ENCODE measurements at places on chromosomes 12 and 14.
A peak's percentile ranks its signal among the peaks of the same experiment; 100 is the strongest.

DNA sequence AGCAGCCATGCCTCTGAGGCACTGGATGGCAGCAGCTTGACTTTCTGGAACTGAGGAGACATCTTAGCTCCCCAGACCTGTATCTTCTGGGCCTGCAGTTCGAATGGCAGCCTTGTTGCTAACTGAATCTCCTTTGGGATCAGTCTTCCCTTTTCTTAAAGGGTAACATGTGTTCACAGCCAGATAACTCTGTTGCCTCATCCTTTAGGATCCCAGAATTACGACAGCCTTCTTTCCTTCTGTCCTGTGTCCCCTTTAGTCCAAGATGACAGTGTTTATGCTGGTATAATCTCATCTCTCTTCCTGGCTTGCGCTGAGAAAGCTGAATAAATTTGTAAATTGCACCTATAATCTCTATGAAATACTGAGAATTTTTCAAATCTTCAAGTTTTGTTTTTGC, 9.1 kb upstream of the ERC1 start:
- no peaks in the 10 kb centered on the region for H3K36me3 ChIP-seq
- no peak overlapping the region for H3K27ac ChIP-seq
- DNase-seq: no peak

GRCh38 chr12:27034607-27035293, 12.4 kb downstream of the MED21 start:
- H3K4me3 ChIP-seq: no peak overlapping the region
- H3K36me3 ChIP-seq: peaks cover 25% of the 10 kb centered on the region
- no peaks in the 10 kb centered on the region for H3K27me3 ChIP-seq
- H3K4me1 ChIP-seq: no peaks in the 10 kb centered on the region

- no peaks in the 10 kb centered on the region for H3K27me3 ChIP-seq
- H3K36me3 ChIP-seq: no peaks in the 10 kb centered on the region
- H3K4me1 ChIP-seq: peaks cover 73% of the 10 kb centered on the region
- peak within 1 kb of the TSS; percentile 53 for H3K4me3 ChIP-seq
- peak; percentile 30 for DNase-seq
- H3K27ac ChIP-seq: peak within 1 kb of the TSS; percentile 10
Measured at GRCh38 chr14:93976477-93977057, at the start of gene ASB2. ASB2 (minus strand) TSS chr14:93976570; CDS start chr14:93964539, 12,031 bp downstream.

DNA sequence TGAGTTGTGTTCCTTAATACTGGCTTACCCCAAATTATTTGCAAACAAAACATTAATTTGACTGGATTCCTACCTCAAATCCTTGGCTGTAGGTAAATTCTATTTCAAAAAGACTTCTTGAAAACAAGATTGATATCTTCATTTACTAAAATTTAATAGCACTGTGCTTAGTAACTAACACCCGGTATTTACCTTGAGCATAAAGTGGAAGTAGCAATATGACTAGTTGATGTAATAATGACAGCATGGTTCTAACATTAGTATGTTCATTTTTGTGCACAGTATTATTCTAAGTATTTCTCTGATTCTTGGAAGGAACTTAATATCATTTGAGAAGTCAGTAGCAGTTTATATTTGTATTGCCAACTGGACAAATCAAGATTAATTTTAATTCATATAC, 96.8 kb downstream of the PPHLN1 start:
- H3K4me3 ChIP-seq: no peak overlapping the region
- no peak overlapping the region for H3K27ac ChIP-seq
- H3K27me3 ChIP-seq: no peaks in the 10 kb centered on the region
- DNase-seq: no peak
- H3K36me3 ChIP-seq: no peaks in the 10 kb centered on the region

DNA sequence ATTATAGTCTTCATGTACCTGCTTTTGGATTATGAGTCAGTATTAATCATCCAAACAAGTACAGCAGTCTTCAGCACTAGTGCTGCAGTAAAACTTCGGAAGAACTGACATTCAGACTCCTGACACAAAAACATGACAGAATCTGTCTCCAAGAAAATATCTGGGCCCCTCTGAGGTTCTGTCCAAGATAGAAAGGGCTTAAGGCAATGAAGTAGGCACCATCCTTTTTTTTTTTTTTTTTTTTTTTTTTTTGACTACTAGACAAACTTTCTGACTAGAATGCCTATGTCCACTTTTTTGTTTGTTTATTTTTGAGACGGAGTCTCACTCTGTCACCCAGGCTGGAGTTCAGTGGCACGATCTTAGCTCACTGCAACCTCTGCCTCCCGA, 112.5 kb downstream of the MED13L start:
- H3K27me3 ChIP-seq: no peaks in the 10 kb centered on the region
- DNase-seq: no peak
- H3K4me1 ChIP-seq: peaks cover 44% of the 10 kb centered on the region
- no peak overlapping the region for H3K27ac ChIP-seq

- H3K27ac ChIP-seq: no peak overlapping the region
- H3K4me3 ChIP-seq: no peak overlapping the region
- no peaks in the 10 kb centered on the region for H3K4me1 ChIP-seq
- no peaks in the 10 kb centered on the region for H3K36me3 ChIP-seq
- H3K27me3 ChIP-seq: no peaks in the 10 kb centered on the region
Measured at GRCh38 chr12:76101739-76102385, 17.4 kb upstream of the NAP1L1 start.

DNA sequence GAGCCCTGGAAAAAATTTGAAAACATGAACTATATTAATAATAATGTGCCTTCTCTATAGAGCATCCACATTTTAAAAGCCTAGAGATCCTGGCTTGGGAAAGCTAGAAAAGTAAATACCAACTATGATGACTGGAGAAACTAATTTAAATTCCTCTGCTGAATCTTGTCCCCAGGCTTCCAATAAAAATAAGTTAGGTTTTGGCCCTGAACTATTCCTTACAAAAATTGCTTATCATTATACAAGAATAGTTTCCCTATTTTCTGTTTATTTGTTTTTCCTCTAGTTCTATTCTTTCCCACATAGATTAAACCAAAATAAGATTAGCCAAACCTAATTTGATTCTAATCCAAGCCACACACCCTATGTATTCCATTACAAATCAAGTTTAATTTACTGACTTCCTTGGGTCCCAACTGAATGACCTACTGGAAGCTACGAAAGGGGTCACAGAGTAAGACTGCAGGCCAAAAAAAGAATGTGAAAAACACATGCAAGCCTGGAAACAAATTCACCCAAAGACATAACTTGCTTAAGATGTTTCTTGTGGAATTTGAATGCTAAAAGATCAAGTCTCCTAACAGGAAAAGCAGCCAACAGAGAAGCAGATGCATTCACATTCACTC, 133.0 kb downstream of the PAWR start:
- no peaks in the 10 kb centered on the region for H3K27me3 ChIP-seq
- DNase-seq: no peak
- no peaks in the 10 kb centered on the region for H3K36me3 ChIP-seq
- no peaks in the 10 kb centered on the region for H3K4me1 ChIP-seq
- H3K27ac ChIP-seq: no peak overlapping the region

DNA sequence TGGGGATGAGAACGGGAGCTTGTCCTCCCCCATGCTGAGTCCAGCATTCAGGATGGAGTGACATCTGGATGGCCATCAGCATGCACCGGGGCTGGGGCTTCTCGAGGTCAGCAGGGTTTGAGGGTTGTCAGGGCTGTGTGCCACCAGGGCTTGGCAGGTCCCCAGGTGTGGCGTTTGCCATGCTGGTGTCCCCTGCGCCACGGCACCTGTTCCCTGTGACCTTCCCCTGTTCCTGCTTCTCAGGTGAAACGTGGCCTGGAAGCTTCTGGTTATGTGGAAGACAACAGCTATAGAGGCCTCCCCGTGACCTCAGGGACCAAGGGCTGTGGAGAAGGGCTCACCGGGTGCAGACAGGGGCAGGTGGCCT, 152.4 kb downstream of the KIF26A start:
- no peak for DNase-seq
- no peak overlapping the region for H3K4me3 ChIP-seq
- no peaks in the 10 kb centered on the region for H3K27me3 ChIP-seq

DNA sequence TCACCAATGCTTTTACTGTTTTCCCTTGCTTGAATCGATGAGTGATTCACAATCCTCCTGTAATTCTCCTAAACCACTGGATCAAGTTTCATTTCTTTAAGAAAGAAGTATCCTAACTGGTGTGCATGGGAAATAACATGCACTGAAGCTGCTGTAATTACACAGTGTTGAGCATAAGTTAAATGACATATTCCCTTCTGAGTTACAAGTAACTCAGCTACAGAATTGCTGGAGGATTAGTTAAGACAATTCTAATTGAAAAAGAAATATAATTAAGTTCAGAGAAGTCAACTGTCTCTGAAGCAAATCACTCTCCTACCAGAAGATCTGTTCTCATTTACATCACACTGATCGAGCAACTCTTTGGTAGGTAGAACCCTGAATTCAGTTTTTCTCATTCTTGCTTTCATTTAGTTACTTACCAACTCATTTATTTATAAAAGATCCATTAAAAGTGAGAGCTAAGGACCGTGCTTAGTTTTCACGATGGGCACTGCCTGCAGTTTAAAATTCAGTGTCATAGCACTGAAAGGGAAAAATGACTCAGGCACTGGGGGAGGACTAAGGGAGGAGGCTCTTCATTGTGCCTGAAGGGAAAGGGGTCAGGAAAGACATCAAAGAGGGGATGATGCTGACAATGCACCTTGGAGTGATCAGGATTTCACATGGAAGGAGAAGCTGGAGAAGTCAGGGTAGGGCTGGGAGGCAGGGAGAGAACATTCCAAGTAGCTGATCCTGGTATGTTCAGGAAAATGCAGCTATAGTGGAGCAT, 327.2 kb downstream of the EMP1 start:
- no peak overlapping the region for H3K4me3 ChIP-seq
- no peak overlapping the region for H3K27ac ChIP-seq
- H3K4me1 ChIP-seq: no peaks in the 10 kb centered on the region

- H3K27ac ChIP-seq: no peak overlapping the region
- peaks cover 3% of the 10 kb centered on the region for H3K4me1 ChIP-seq
- H3K4me3 ChIP-seq: no peak overlapping the region
- no peaks in the 10 kb centered on the region for H3K36me3 ChIP-seq
- no peak for DNase-seq
Measured at GRCh38 chr12:120362516-120363273, 6.3 kb downstream of the MSI1 start.

GRCh38 chr14:21631084-21631483, 3.7 kb downstream of the OR10G2 start:
- no peak overlapping the region for H3K4me3 ChIP-seq
- H3K27ac ChIP-seq: no peak overlapping the region
- no peaks in the 10 kb centered on the region for H3K4me1 ChIP-seq
- H3K27me3 ChIP-seq: no peaks in the 10 kb centered on the region
- no peak for DNase-seq
- H3K36me3 ChIP-seq: no peaks in the 10 kb centered on the region

DNA sequence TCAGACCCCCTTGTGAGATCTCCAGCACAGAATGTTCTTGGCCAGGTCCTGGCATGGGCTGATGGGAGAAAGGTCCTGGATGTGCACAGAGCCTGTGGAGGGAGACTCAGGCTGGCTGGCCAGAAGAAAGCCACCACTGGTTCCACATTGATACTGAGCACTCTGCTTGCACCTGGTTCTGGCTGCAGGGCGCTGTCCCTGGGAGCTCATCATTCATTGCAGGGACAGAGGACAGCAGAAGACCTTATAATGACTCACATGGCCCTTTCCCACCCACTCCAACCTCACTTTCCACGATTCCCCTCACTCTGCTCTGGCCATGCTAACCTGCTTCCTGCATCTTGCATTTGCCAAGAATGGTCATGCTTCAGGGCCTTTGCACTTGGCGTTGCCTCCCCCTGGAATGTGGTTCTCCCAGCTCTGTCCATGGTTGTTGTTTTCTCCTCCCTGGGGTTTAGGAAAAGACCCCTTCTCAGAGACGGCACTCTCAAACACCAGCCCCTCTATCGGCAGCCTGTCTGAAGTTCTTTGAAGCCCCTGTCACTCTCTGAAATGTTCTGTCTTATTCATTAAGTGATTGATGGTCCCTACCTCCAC, 10.3 kb downstream of the KRT7 start:
- H3K4me3 ChIP-seq: no peak overlapping the region
- peak overlapping the region; percentile 32 for H3K27ac ChIP-seq
- peaks cover 19% of the 10 kb centered on the region for H3K4me1 ChIP-seq
- no peaks in the 10 kb centered on the region for H3K36me3 ChIP-seq
- H3K27me3 ChIP-seq: no peaks in the 10 kb centered on the region

- no peak overlapping the region for H3K27ac ChIP-seq
- DNase-seq: no peak
- H3K27me3 ChIP-seq: no peaks in the 10 kb centered on the region
- no peak overlapping the region for H3K4me3 ChIP-seq
Measured at GRCh38 chr14:50025776-50026175, 90.6 kb downstream of the VCPKMT start.

- no peak overlapping the region for H3K4me3 ChIP-seq
- no peaks in the 10 kb centered on the region for H3K4me1 ChIP-seq
- no peak overlapping the region for H3K27ac ChIP-seq
- no peaks in the 10 kb centered on the region for H3K36me3 ChIP-seq
- no peaks in the 10 kb centered on the region for H3K27me3 ChIP-seq
Measured at GRCh38 chr14:74634481-74634880, 22.4 kb upstream of the LTBP2 start.

- no peak for DNase-seq
- no peaks in the 10 kb centered on the region for H3K4me1 ChIP-seq
- no peaks in the 10 kb centered on the region for H3K27me3 ChIP-seq
Measured at GRCh38 chr12:24285448-24285847, 336.0 kb upstream of the SOX5 start.

- peaks cover 5% of the 10 kb centered on the region for H3K27me3 ChIP-seq
- H3K4me1 ChIP-seq: no peaks in the 10 kb centered on the region
- no peak overlapping the region for H3K4me3 ChIP-seq
- no peaks in the 10 kb centered on the region for H3K36me3 ChIP-seq
Measured at GRCh38 chr12:55676707-55677106, 31.0 kb downstream of the ITGA7 start.

GRCh38 chr14:71163050-71163841, 256.0 kb downstream of the PCNX1 start:
- H3K27me3 ChIP-seq: no peaks in the 10 kb centered on the region
- no peak overlapping the region for H3K27ac ChIP-seq
- no peak for DNase-seq

DNA sequence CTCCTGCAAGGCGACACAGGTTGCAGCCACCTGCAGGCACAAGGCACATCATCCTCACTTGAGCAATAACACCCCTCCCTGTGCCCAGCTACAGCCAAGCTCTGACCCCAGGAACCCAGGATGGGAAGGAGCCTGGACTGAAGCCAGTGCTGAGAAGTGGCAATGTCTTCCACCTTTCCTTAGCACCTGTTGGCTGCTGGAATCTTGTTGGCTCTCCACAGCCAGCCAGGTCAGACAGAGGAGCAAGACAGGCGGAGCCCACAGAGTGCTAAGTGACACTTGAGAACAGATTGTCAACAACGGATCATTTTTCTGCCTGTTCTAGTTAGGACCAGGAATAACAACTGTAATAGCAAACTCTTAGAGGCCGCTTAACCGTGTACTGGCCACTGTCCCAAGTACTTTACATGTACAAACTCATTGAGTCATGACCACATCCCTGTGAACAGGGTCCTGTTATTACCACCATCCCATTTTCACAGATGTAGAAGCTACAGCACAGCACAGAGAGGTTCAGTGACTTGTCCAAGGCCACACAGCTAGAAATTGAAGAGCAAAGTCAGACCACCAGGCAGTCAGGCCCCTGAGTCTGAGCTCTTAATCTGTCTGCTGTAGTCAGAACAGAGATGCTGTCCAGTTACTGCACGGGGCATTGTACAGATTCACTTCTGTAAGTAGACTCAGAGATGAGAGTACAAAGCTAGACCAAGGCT, 45.6 kb downstream of the RNFT2 start:
- H3K27me3 ChIP-seq: no peaks in the 10 kb centered on the region
- no peaks in the 10 kb centered on the region for H3K36me3 ChIP-seq
- no peak for DNase-seq
- H3K4me1 ChIP-seq: no peaks in the 10 kb centered on the region
- no peak overlapping the region for H3K27ac ChIP-seq
